Stimulated activated CD8-positive, alpha-beta memory T cell treated with anti-CD3 and anti-CD28 coated beads, Interleukin-4, amount 100 ng/mL, for 4 hours (primary cell): ENCODE measurements at places on chromosomes 5 and 9.

GRCh38 chr9:107720501-107720900 is 230.9 kb upstream of the KLF4 start:
- no peak for DNase-seq

DNA sequence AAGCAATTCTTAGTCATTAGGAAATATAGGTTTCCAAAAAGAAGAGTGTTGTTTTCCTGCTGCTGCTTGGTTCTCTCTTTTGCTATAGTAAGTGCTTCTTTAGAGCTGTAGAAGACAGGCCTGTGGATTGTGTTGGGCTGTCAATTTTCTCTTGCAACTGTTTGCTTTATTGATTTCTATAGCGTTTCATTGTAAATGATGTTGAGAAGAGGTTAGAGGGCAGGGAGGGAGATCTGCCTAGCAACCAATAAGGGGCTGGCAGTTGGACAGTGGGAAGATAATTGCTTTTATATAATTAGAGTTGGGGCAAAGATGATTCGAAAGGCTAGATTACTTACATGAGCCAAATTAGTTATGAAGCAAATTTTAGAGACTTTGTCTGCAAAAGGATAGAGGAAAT is 11.1 kb downstream of the UNC13B start:
- no peak for DNase-seq

- no peak for DNase-seq
Observed at GRCh38 chr5:51829230-51829629, 446.0 kb downstream of the ISL1 start.

DNA sequence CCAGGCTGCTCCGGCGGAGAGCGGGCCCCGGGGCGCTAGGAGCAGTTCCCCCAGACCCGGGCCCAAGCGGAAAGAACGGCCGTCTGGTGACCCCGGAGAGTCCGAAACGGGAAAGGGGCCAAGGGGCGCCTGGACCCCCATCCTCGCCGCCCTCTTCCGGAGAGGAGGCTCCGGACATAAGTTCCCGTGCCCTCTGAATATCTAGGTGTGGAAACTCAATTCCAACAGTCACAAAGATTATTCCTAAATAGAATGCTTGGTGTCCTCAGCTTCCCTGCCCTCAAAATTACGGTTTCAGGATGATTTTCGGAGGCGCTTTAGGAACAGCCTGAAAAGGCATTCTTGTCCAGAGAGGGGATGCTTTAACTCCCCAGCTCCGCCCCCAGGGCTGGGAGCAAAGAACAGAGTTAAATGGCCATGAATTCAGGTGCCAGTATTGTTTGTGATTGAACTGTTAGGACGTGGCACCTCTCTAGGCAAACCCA is 681 bp upstream of the LHFPL2 start:
- no peak for DNase-seq
